IPS-NIHi11 (cell line): ENCODE measurements at places on chromosomes 2 and 18.

DNA sequence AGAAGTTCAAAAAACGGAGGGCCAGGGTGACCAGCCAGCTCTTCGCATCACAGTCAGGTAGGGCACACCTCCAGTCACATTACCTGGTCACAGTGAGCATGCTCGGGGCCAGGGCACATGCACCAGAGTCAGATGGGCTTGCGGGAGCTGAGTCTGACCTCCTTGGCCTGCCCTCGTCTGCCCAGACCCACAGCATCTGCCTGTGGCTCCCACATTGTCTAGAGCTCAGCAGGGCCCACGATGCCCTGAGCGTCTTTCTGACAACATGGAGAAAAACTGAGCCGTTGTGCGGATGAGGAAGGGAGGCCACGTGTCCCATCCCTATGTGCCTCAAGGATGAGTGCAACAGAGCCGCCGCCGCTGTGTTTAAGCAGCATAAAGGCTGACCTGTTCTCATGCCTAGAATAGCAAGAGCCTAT lies 37.6 kb downstream of the CRACDL start:
- no peak for DNase-seq

GRCh38 chr18:56921896-56922480 lies 224.9 kb upstream of the BOD1L2 start:
- DNase-seq: no peak

- DNase-seq: no peak
These were observed 69.1 kb downstream of the TACR1 start for GRCh38 chr2:75130171-75130570.

DNA sequence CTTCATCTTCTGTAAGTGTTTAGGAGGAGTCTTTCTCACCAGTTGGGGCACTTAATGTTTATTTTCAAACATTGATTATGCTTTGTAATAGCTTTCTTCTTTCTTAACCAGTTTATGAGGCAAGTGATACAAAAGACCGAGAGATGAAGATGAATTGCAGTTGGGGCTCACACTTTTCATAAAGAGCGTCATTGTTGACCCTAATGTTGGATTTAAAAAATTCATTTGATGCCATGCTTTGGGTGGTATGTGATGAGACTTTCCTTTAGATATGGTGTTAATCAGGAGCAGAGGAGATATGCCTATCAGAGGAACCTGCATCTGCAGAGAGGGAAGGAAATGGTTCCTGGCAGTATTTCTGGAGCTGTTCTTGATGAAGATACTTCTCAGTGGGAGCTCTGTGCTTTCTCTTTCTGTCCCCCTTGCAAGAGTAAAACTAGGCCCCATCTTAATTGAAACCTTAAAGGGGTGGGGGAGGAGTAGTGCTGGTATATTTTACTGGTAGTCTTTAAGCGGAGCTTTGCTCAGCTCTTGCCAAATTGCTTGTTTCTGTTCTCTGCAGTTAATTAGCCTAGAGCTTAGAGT lies 2.3 kb downstream of the EML4 start:
- DNase-seq: no peak
